ENCODE measurements at places on chromosomes 11 and 22. TPM values are rescaled to one million over a fixed set of nuclear protein-coding genes. Genes with fewer than 3 reads are reported as not detected.
A peak's percentile ranks its signal among the peaks of the same experiment; 100 is the strongest.

PDGFD gene
- 4.2 TPM for total RNA-seq

HBD gene
- total RNA-seq, result 4.3 TPM

AMPD3 gene
- 3.8 TPM for total RNA-seq

DNA sequence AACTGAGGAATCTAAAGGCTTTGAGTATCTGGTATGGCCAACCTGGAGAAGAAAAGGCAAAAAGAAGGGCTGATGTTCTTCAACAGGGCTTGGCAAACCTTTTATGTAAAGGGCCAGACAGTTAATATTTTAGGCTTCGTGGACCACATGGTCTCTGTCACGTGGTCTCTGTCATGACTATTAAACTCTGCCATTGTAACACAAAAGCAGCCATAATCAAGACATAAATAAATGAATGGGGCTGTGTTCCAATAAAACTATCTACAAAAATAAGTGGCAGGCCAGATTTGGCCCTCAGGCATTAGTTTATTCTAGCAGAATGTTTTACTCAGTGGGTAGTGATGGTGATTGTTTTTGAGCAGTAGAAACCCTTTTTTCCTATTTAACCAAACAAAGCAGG lies 483 bp upstream of the ACCSL start:
- DNase-seq, result peak; percentile 10

FOLH1 gene
- total RNA-seq, result 0.42 TPM

LRRC4C gene
- 1.9 TPM for total RNA-seq

RIMBP3C gene
- total RNA-seq, result not detected

GRCh38 chr11:134640971-134641968 lies 229.2 kb upstream of the B3GAT1 start:
- no peak for DNase-seq

GRCh38 chr11:19890308-19890707 lies 177.7 kb downstream of the NAV2 start:
- DNase-seq, result no peak
